ENCODE measurements at places on chromosomes 16 and 17.

- DNase-seq, result no peak
Observed at GRCh38 chr16:12339686-12340085, 363.2 kb downstream of the SNX29 start.

DNA sequence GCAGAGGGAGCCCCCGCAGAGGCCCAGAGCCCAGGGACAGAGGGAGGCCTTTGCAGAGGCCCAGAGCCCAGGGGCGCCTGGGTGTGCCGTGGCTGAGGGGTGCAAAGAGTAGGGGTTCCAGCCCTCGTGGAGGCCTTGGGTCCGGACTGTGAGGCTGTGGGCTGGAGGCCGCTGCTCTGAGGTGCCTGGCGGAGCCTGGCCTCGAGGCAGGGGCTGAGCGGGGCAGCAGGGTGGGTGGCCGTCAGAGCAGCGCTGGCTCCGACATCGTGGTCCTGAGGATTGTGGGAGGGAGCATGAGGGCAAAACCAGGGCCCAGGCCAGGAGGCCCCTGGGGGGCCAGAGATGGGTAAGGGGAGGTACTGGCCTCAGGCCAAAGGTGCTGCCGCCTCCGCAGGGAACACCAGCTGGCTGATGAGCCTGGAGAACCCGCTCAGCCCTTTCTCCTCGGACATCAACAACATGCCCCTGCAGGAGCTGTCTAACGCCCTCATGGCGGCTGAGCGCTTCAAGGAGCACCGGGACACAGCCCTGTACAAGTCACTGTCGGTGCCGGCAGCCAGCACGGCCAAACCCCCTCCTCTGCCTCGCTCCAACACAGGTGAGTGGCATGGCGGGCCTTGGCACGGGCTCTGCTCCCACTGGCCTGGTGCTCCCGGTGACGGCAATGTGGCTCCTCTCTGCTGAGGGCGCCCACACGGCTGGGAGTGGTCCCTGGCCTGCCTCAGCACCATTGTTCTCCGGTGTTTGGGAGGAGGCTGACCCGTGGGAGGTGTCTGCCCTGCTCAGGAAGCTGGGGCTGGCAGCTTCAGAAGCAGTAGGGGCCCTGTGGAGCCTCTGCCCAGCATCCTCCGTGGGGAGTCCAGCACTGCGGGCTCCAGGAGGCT is 33.7 kb downstream of the TSC2 start:
- no peak for DNase-seq

GRCh38 chr16:804193-805048 is 3.9 kb upstream of the GNG13 start:
- no peak for DNase-seq

- no peak for DNase-seq
Observed at GRCh38 chr17:51454456-51454978, 194.2 kb downstream of the UTP18 start.

- no peak for DNase-seq
Observed at GRCh38 chr17:82910041-82910481, 70.2 kb upstream of the ZNF750 start.

GRCh38 chr17:63946440-63947363 is 14.6 kb upstream of the CD79B start:
- DNase-seq, result peak; percentile 65

GRCh38 chr16:85936816-85937215 is 37.9 kb downstream of the IRF8 start:
- DNase-seq, result no peak

- no peak for DNase-seq
Observed at GRCh38 chr17:42667088-42667951, 8.2 kb downstream of the TUBG2 start.

DNA sequence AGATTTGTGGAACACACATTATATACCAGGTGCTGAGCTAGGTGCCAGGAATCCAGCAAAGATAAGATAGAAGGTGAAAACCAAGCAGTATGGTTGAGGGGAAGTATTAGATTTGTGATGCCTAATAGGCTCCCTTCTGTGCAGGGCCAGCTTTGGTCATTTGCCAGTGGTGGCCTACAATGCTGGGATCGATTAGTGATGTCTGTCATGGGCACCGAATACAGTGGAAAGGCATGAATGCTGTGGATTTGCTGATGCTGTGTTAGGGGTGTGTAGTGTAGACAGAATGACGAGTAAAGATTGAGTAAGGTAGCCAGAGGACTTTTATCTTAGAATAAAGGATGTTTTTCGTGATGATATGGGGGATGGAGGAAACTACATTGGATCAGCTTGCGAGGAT is 48.9 kb downstream of the SNX29 start:
- DNase-seq, result no peak

GRCh38 chr16:84898447-84898846 is 78.7 kb downstream of the CRISPLD2 start:
- DNase-seq, result no peak

All from CD4-positive, alpha-beta T cell treated with Interleukin-4 for 1 hour (primary cell).